Left ventricle myocardium inferior (tissue), 1 donor: ENCODE measurements at places on chromosomes 13 and 19. TPM values are rescaled to one million over a fixed set of nuclear protein-coding genes. Genes with fewer than 3 reads are reported as not detected.

GRCh38 chr13:85806553-85807175 lies 7.4 kb upstream of the SLITRK6 start:
- no peaks in the 10 kb centered on the region for H3K36me3 ChIP-seq
- DNase-seq: no peak
- no peaks in the 10 kb centered on the region for H3K4me1 ChIP-seq

ZNF99 gene
- 0.11 TPM for total RNA-seq

KLK4 gene
- not detected for total RNA-seq

- no peak overlapping the region for H3K4me3 ChIP-seq
- H3K36me3 ChIP-seq: no peaks in the 10 kb centered on the region
- peaks cover 13% of the 10 kb centered on the region for H3K27me3 ChIP-seq
- peaks cover 9% of the 10 kb centered on the region for H3K4me1 ChIP-seq
Measured at GRCh38 chr13:51004918-51005460, 95.4 kb downstream of the RNASEH2B start.

GRCh38 chr13:77952737-77953136 lies 34.1 kb upstream of the EDNRB start:
- no peak for DNase-seq
- no peaks in the 10 kb centered on the region for H3K27me3 ChIP-seq
- H3K27ac ChIP-seq: no peak overlapping the region
- H3K4me3 ChIP-seq: no peak overlapping the region

- no peaks in the 10 kb centered on the region for H3K27me3 ChIP-seq
- peak overlapping the region; percentile 96 for H3K27ac ChIP-seq
- peak overlapping the region; percentile 93 for H3K4me3 ChIP-seq
- H3K36me3 ChIP-seq: no peaks in the 10 kb centered on the region
- peaks cover 30% of the 10 kb centered on the region for H3K4me1 ChIP-seq
Measured at GRCh38 chr13:100673713-100674571, 653 bp downstream of the TMTC4 start.

SBNO2 gene
- 16.9 TPM for total RNA-seq

DNA sequence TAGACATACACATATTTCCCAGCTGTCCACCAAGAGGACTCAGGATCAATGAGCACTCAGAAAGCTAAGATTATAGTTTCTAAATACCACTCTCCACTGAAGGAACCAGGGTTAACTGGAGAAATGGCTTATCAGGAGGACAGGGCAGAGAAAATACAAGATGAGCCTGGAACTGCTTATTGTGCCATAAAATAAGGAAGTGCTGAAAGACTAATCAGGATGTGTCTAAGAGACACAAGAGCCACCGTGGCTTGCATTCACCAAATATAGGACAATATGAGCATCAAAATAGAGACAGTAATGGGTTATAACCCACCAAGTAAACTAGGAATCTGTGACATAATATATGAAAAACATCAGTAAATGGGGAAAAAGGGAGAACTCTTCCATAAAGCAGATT lies 32.8 kb downstream of the KLF12 start:
- no peaks in the 10 kb centered on the region for H3K27me3 ChIP-seq
- DNase-seq: no peak
- peaks cover 60% of the 10 kb centered on the region for H3K4me1 ChIP-seq
- no peaks in the 10 kb centered on the region for H3K36me3 ChIP-seq
- H3K4me3 ChIP-seq: no peak overlapping the region
- H3K27ac ChIP-seq: no peak overlapping the region

- no peaks in the 10 kb centered on the region for H3K27me3 ChIP-seq
- H3K4me3 ChIP-seq: no peak overlapping the region
- no peaks in the 10 kb centered on the region for H3K4me1 ChIP-seq
- no peak for DNase-seq
Measured at GRCh38 chr13:90896002-90896401, 451.5 kb upstream of the MIR17HG start.

DNA sequence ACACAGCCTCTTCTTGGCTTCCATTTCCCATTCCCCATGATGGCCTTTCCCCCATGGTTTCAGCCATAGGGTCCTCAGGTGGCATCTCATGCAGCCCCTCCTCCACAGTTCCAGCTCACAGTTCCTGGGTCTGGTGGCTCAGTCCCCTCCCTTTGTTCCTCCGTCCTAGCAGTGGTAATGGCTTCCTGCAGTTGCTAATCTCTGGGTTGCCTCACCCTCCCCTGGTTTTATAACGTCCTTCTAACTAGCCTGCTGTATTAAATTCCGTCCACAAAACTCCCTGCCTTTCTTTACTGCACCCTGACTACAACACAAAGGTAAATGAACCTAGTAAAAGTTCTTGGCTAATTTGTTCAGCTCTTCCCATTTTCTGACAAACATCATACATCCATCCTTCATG lies 30.9 kb downstream of the CCDC70 start:
- no peak overlapping the region for H3K27ac ChIP-seq
- H3K4me3 ChIP-seq: no peak overlapping the region
- no peaks in the 10 kb centered on the region for H3K4me1 ChIP-seq
- DNase-seq: no peak

GRCh38 chr13:102289606-102290005 lies 112.2 kb downstream of the FGF14 start:
- no peak for DNase-seq
- H3K4me3 ChIP-seq: no peak overlapping the region
- H3K27ac ChIP-seq: no peak overlapping the region
- H3K36me3 ChIP-seq: no peaks in the 10 kb centered on the region

- H3K27ac ChIP-seq: no peak overlapping the region
- no peak for DNase-seq
- H3K27me3 ChIP-seq: no peaks in the 10 kb centered on the region
- no peaks in the 10 kb centered on the region for H3K36me3 ChIP-seq
Measured at GRCh38 chr19:47186446-47187334, 44.3 kb downstream of the BBC3 start.

DNA sequence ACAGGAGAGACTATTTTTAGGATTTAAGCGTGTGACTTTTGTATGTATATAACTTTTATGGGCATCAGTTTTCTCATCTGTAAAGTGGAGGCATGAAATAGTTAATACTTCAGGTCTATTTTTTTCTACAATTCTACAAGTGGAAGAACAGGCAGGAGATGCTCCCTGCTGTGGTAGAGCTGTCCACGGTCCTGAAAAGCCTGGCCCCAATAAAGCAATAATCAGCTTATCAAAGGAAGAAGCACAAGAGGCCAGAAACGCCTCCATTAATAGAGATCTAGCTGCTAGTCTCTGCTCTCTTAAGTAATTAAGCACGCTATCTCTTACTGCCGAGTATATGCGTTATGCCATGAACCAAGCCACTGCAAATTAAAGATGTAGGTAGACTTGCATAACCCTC lies 28.0 kb upstream of the WASF3 start:
- no peak overlapping the region for H3K27ac ChIP-seq
- H3K27me3 ChIP-seq: peaks cover 36% of the 10 kb centered on the region
- H3K36me3 ChIP-seq: no peaks in the 10 kb centered on the region
- peak; percentile 26 for DNase-seq
- H3K4me1 ChIP-seq: no peaks in the 10 kb centered on the region
- H3K4me3 ChIP-seq: no peak overlapping the region

GRCh38 chr13:30905932-30906383 lies at the start of gene MEDAG:
Gene MEDAG, plus strand, starts transcription at chr13:30906271. Its CDS starts 245 bp downstream, at chr13:30906516.
- H3K36me3 ChIP-seq: no peaks in the 10 kb centered on the region
- peaks cover 42% of the 10 kb centered on the region for H3K27me3 ChIP-seq
- peak; percentile 85 for DNase-seq
- H3K4me1 ChIP-seq: peaks cover 40% of the 10 kb centered on the region
- peak within 1 kb of the TSS; percentile 71 for H3K4me3 ChIP-seq

HPN gene
- total RNA-seq: 3.4 TPM

DNA sequence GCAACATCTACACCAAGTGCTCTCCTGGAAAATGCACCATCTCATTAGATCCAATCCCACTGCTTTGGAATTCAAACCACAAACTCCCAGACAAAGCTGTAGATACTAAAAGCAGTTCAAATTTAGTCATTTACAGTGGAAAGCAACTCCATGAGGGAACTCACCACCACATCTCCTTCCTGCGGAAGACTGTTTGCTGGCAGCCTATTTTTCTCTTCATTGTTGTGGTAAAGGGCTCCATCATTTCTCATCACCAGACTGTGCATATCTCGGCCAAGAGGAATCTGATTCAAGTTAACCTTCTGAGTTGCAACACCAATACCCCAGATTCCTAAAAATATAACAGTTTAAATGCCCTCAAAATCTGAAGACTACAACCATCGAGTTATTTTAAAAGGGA lies 8.4 kb downstream of the SPRYD7 start:
- H3K27me3 ChIP-seq: no peaks in the 10 kb centered on the region
- no peak for DNase-seq
- peaks cover 54% of the 10 kb centered on the region for H3K36me3 ChIP-seq
- H3K4me1 ChIP-seq: peaks cover 6% of the 10 kb centered on the region

DNA sequence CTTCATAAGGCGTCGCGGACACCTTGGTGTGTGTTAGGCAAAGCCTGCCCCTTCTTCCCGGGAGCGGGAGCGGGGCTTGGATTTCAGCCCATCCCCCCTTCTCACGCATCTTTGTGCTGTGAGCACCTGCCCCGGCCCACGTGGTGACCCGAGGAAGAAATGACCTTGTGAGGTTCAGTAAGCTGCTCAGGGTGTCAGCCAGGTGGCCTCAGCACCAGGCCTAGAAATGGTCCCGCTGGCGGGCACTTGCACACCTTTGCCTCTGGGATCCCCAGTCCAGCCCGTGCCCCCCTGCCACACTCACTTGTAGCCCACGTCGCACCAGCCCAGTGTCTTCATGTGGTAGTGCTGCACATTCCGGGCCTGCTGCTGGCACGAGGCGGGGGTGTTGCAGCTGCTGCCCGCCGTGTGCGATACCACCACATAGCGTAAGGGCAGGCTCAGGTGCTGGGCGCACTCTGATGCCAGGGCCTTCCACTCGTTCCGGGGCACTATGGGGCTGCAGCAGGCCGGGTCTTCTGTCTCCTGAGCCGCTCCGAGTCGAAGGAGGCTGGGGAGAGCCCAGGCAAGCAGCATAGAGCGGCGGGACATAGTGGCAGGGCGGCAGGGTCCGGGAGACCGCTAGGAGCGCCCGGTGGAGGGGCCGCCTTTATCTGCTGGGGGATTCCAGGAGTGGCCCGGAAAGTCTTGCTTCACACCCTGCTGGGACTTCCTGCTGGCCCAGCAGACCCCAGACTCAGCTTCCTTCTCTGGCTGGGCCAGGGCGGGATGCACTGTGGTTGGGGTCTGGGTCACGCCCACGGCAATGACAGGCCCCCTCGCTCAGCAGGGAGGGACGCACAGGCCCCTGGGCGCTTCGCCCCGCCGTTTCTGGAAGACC lies at the start of gene PGLYRP1:
TSS of gene PGLYRP1 (minus strand) at position 623 of the 880 bp plus-strand sequence. CDS start at position 591, 32 bp downstream.
- no peak within 1 kb of the TSS for H3K27ac ChIP-seq
- H3K4me3 ChIP-seq: no peak within 1 kb of the TSS
- DNase-seq: no peak
- no peaks in the 10 kb centered on the region for H3K4me1 ChIP-seq

- H3K36me3 ChIP-seq: peaks cover 48% of the 10 kb centered on the region
- peaks cover 58% of the 10 kb centered on the region for H3K4me1 ChIP-seq
- DNase-seq: no peak
- no peaks in the 10 kb centered on the region for H3K27me3 ChIP-seq
- peak within 1 kb of the TSS; percentile 96 for H3K4me3 ChIP-seq
- H3K27ac ChIP-seq: peak within 1 kb of the TSS; percentile 97
Measured at GRCh38 chr19:51693260-51693659, at the start of gene SPACA6. Gene SPACA6, plus strand, starts transcription at chr19:51693330. Its CDS starts 197 bp downstream, at chr19:51693527.

- peaks cover 37% of the 10 kb centered on the region for H3K27me3 ChIP-seq
- H3K27ac ChIP-seq: no peak overlapping the region
- no peak overlapping the region for H3K4me3 ChIP-seq
- no peak for DNase-seq
- no peaks in the 10 kb centered on the region for H3K36me3 ChIP-seq
Measured at GRCh38 chr19:51621178-51621577, 9.0 kb downstream of the SIGLEC5 start.

PTH2 gene
- not detected for total RNA-seq

GRCh38 chr13:61094865-61095264 lies 320.8 kb downstream of the PCDH20 start:
- no peaks in the 10 kb centered on the region for H3K36me3 ChIP-seq
- no peak overlapping the region for H3K27ac ChIP-seq
- H3K4me3 ChIP-seq: no peak overlapping the region
- no peaks in the 10 kb centered on the region for H3K4me1 ChIP-seq

- no peak for DNase-seq
- no peaks in the 10 kb centered on the region for H3K27me3 ChIP-seq
- H3K4me3 ChIP-seq: no peak overlapping the region
- H3K36me3 ChIP-seq: peaks cover 10% of the 10 kb centered on the region
Measured at GRCh38 chr13:39672378-39673132, 17.1 kb downstream of the COG6 start.

EID2 gene
- total RNA-seq: 9.8 TPM

- H3K36me3 ChIP-seq: no peaks in the 10 kb centered on the region
- no peaks in the 10 kb centered on the region for H3K4me1 ChIP-seq
- H3K27me3 ChIP-seq: no peaks in the 10 kb centered on the region
Measured at GRCh38 chr13:96243376-96243775, 153.5 kb downstream of the HS6ST3 start.

- H3K4me3 ChIP-seq: no peak overlapping the region
- no peaks in the 10 kb centered on the region for H3K4me1 ChIP-seq
- no peak overlapping the region for H3K27ac ChIP-seq
- peaks cover 8% of the 10 kb centered on the region for H3K36me3 ChIP-seq
- DNase-seq: no peak
- H3K27me3 ChIP-seq: peaks cover 4% of the 10 kb centered on the region
Measured at GRCh38 chr19:17001603-17002183, 24.9 kb downstream of the CPAMD8 start.

DNA sequence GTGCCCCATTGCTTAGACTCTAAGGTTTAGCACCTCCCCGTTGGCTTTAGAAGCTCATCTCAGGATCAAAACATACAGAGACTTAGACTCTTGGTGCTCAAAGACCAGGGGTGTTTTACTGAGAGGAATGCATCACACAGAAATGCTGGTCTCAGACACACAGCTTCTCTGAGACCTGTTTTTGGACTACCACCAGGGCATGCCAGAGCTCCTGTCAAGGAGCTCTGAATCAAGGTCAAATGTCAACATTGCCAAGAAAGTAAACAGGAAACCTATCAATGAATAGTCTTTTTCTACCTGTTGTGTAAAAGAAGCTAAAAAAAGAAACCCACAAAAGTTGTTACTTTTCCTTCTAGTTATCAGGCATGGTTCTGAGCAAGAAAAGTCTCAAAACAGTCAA lies 149.2 kb downstream of the COL4A1 start:
- H3K36me3 ChIP-seq: peaks cover 97% of the 10 kb centered on the region
- H3K27ac ChIP-seq: peak overlapping the region; percentile 56
- DNase-seq: no peak
- H3K4me3 ChIP-seq: no peak overlapping the region
- no peaks in the 10 kb centered on the region for H3K27me3 ChIP-seq

CAPN12 gene
- total RNA-seq: 0.22 TPM

MIA gene
- not detected for total RNA-seq

FFAR3 gene
- total RNA-seq: not detected

GRCh38 chr19:1248786-1249297 lies 459 bp downstream of the MIDN start:
- H3K27ac ChIP-seq: peak overlapping the region; percentile 100
- H3K4me3 ChIP-seq: peak overlapping the region; percentile 93
- peaks cover 29% of the 10 kb centered on the region for H3K36me3 ChIP-seq
- peak; percentile 88 for DNase-seq

- peaks cover 25% of the 10 kb centered on the region for H3K4me1 ChIP-seq
- H3K27me3 ChIP-seq: no peaks in the 10 kb centered on the region
- H3K27ac ChIP-seq: no peak overlapping the region
- DNase-seq: no peak
Measured at GRCh38 chr13:44120043-44120442, 240.3 kb downstream of the LACC1 start.

LRRC25 gene
- total RNA-seq: 2.4 TPM

- no peak overlapping the region for H3K27ac ChIP-seq
- no peak for DNase-seq
- H3K4me1 ChIP-seq: peaks cover 3% of the 10 kb centered on the region
Measured at GRCh38 chr19:1533510-1534150, 9.8 kb downstream of the PLK5 start.

ZNF100 gene
- 4.6 TPM for total RNA-seq
